Stimulated activated CD8-positive, alpha-beta memory T cell treated with anti-CD3 and anti-CD28 coated beads, Interleukin-7, amount 100 ng/mL, for 1 hour (primary cell): ENCODE measurements at places on chromosomes 7 and 10.

DNA sequence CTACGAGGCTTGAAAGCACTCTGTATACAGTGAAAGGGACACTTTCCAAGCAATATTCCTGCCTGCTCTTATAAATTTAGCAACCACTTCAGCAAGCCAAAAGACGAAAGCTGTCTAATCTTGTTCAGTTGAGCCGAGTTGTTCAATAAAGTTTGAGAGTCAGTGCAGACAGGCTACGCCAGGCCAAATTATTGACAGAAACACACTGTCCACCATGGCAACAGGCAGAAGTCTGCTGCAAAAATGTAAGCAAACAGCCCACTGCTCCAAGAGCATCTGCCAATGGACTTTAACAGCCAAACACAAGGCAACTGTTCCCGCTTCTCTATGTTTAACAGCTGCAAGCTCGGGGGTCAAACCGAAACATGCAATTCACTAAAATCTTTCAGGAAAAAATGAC, 85.7 kb downstream of the GLI3 start:
- no peak for DNase-seq

DNA sequence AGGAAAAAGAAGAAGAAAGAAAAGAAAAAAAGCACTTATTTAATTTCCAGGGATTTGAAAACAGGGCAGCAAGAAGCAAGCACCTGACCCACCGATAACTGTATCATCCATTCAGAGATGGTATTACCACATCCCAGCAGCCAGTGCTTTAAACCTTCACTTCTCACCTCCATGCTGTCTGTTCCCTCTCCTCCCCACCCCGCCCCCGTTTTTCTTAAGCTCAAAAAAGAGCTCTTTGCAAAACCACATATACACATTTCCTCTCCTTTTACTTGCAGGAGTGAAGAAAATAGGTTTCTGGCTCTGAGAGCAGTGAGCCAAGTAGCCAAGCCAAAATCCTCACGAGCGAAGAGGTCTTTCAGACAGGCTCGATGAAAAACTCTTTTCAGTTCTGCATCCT, 2.2 kb downstream of the STOX1 start:
- no peak for DNase-seq

GRCh38 chr7:50470250-50471163, 20.4 kb upstream of the FIGNL1 start:
- DNase-seq = no peak

GRCh38 chr7:144907577-144907976, 71.7 kb upstream of the TPK1 start:
- DNase-seq = no peak

- DNase-seq = no peak
Measured at GRCh38 chr7:16189026-16189715, 232.2 kb downstream of the CRPPA start.

DNA sequence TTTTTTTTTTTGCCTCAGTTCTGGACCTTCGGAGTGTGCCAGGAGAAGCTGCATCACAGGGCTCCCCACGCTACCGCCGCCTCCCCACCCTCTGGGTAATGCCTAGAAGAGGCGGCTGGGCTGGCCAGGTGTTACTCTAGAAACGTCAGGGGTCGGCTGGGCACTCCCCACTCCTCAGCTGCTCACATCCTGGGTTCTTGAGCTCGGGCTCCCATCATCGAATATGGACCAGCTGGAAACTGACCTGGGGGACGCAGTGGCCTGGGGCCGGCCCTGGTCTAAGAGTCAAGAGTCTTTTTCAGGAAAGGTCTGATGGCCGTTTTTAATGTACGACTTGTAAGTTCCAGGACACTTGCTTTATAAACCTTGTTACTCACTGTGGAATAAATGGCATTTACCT, 326.5 kb downstream of the WDR37 start:
- DNase-seq = no peak

DNA sequence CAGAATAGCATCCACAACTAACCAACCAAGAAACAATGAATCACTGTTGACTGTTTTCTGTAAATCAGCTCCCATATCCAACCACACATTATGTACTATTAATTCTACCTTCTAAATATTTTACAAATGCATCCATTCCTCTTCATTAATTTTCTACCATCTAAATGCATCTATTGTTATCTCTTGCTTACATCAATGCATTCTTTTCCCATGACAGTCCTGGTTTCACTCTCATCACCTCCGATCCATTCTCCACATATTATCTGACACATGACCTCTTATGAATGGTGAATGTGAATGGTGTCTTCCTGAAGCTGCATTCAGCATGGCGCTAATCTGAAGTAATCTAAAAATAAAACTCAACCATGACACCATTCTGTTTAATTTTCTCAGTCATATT, 153.8 kb upstream of the CALCR start:
- no peak for DNase-seq

- no peak for DNase-seq
Measured at GRCh38 chr10:99765672-99766301, 16.7 kb upstream of the ABCC2 start.

DNA sequence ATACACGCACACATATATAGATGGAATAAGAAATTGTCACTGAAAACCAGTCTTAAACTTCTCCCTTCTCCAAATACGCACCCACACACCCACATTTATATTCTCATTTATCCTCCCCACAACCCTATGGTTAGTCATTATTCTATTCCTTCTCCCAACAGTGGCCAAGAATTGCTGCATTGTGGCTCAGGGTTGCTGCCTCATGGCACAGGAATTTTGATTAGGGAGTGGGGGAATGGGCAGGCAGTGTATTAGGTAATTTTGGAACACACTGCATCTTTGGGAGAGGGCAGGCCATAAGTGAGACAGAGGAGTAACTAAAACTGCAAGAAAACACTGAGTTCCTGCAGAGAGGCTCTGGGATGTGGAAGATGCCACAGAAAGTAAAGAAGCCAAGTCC, 35.7 kb downstream of the NAPEPLD start:
- DNase-seq = no peak

DNA sequence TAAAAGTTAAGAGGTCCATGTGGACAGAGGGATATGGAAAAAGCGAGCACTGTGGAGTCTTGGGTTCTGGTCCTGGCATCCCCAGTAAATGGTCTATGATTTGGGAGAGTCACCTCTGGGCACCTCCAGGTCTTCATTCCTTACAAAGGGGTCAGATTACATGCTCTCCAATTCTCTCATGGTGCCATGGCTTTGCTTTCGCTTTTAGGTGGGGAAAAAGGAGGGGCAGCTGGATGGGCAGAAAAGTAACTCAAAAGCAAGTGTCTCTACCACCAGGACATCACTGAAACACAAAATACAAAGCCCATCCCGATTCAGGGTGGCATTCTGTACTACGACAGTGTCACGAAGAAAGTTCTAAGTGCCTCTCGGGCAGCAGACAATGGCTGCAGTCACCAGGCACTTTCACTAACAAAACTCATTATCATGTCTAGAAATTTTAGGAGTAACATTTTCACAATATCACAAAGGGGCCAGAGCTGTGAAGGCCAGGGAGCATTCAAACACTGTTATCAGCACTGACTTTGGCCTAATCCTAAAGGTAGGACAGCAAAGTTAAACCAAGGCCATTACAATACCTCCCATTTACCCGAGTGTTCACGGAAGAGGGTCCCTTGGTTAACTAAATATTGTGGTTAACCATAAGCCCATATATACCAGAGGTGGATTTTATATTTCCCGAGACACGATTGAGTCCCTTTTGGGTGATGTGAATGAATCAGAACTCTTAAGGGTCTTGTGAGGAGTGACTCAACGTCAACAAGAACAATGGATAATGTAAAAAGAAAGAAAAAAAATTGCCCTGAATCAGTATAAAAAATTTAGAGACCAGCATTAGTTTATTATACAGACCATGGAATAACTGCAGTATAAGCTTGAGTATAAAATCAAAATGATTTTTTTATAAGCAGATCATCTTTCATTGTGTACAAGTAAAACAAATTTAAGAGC, 2.5 kb downstream of the PSAP start:
- DNase-seq = no peak

GRCh38 chr7:15368653-15369052, 193.2 kb downstream of the AGMO start:
- no peak for DNase-seq

- no peak for DNase-seq
Measured at GRCh38 chr7:125059861-125060456, 130.3 kb upstream of the POT1 start.

- DNase-seq = no peak
Measured at GRCh38 chr7:25517906-25518305, 289.6 kb upstream of the NPVF start.

- DNase-seq = no peak
Measured at GRCh38 chr10:43923328-43923727, 274.6 kb upstream of the ZNF32 start.

- no peak for DNase-seq
Measured at GRCh38 chr10:86721232-86721631, 35.2 kb upstream of the BMPR1A start.
